Choroid plexus epithelial cell (primary cell): ENCODE measurements at places on chromosomes 6 and 20.
A peak's percentile ranks its signal among the peaks of the same experiment; 100 is the strongest.

GRCh38 chr6:54053881-54054391 is 57.3 kb upstream of the MLIP start:
- DNase-seq: peak; percentile 97

DNA sequence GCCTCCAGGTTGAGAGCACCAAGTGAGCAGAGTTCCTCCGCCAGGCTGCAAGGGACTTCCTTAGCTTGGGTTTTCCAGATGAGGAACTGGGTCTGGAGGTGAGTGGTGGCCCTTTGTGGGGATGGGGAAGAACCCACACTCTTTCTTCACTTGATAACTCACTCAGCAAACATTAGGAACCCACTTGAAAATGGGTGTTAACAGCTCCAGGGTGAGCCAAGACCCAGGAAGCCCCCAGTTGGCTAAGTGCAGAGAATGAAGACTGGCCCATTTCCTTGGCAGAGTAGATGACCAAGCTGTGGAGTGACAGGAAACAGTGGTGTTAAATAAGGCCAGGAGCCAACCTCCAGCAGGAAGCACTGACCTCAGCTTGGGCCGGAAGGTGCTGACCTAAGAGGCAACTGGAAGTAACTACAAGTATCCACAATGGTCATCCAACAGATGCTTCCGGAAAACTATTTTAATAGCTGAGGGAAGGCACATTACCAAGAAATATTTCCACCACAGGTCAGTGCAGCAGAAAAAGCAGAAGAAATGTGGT is 22.7 kb downstream of the MRPL14 start:
- DNase-seq: peak; percentile 20

- DNase-seq: no peak
Measured at GRCh38 chr20:61449057-61449609, 197.1 kb downstream of the CDH4 start.

- DNase-seq: no peak
Measured at GRCh38 chr6:1744543-1744942, 134.8 kb downstream of the FOXC1 start.

DNA sequence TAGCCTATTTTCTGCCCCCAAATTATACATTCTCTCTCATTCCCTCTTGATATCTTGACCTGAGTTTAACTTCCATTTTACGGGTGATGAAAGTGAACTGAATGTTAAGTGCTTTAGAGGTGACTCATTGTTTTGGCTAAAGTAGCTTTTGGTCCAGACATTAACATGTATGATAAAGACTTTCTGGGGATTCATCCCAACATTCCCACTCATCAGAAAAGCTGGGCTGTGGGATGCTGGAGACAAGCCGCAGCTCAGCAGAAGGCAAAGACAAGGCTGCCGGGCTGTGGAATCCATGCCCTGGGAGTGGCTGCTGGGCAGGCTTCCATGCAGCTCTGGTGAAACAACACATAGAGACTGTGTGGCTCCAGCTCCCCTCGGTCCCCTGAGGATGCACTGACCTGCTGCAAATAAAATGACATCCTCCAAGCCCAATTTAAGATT is 89.9 kb upstream of the SYNDIG1 start:
- peak; percentile 64 for DNase-seq

DNA sequence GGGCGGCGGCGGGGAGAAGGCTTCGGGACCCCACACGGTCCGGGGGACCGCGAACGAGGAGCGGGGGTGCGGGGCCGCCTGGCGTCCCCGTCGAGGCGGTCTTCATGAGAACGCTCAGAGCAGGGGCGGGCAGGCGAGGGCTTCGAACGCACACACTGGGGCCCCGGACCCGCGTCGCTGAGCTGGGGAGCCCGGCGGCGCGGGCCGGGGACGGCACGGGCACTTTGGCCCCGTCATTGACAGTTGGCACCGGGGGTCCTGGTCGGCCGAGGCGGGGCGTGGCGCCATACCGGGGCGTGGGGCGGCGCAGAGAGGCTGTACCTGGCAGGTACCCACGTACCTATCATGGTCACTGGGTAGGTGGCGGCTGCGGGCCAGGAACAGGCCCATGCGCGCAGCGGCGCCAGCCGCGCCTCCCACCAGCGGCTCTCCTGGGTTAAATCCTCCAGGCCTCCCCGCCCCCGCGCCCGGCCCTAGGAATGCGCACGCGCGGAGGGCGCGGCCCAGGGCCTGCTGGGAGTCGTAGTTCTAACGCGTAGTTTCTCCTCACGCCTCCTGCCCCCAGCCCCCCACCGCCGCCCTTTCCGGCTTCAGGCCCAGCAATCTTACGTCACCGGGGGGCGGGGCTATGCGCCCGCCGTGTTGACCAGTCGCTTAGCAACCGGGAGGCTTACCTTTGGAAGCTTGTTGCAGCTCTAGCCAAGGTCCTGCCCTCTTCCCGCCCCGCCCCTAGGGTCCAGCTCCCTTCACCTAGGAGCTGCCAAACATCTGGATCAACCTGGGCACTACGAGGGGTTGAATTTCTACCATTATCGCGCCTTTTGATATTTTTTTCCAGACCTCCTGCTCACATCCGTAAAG is at the start of the genes PACRG and PRKN:
TSS of gene PACRG (plus strand) at position 653 of the 861 bp plus-strand sequence.
TSS of gene PRKN (minus strand) at position 445 of the 861 bp plus-strand sequence.
- DNase-seq: peak; percentile 98

DNA sequence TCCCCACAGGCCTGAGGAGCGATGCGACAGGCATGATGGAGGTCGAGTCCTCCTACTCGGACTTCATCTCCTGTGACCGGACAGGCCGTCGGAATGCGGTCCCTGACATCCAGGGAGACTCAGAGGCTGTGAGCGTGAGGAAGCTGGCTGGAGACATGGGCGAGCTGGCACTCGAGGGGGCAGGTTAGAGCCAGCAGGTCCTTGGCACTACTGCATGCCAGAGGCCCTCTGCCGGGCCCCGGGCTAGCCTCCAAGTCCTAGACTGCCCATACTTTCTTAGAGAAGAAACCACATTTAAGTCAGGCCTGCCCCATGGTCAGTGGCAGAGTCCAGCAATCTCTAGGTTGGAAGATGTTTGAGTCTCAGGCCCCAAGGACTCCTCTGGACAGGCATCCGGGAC is 32.1 kb downstream of the PKIG start:
- DNase-seq: no peak

GRCh38 chr6:143583542-143584327 is 72.2 kb upstream of the FUCA2 start:
- peak; percentile 92 for DNase-seq

- DNase-seq: peak; percentile 74
Measured at GRCh38 chr6:27332692-27333641, 20.9 kb upstream of the POM121L2 start.

GRCh38 chr6:44066394-44067172 is 60.7 kb downstream of the MRPL14 start:
- no peak for DNase-seq

DNA sequence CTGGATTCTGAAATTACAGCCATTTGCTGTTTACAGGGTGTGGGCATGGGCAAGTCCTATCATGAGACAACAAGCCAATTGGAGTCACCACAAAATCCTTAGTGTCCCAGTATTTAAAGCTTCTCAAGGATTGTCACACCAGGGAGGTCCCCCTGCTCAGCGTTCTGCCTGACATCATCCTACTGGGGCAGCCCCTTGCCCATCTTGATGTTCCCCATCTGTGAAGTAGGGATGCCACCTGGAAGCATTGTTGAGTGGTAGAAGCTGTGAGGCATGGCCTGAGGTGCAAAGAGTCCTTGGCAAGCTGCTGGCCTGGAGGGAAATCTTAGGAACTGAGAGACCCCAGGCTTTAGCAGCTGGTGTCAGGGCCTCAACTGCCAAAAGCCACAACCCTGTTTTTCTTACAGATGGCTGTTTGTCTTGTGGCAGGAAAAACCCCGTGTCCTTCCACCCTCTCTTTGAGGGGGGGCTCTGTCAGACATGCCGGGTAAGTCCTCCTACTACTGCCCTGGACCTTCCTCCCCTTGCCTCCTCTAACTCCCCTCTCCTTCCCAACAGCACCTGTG is 23.3 kb upstream of the MAPRE1 start:
- DNase-seq: no peak

GRCh38 chr20:51061418-51062045 is 38.6 kb upstream of the KCNG1 start:
- DNase-seq: no peak

GRCh38 chr20:9160757-9161156 is 91.9 kb downstream of the PLCB4 start:
- no peak for DNase-seq

- DNase-seq: no peak
Measured at GRCh38 chr20:59512651-59513050, 91.7 kb upstream of the PHACTR3 start.
